ENCODE measurements at places on chromosomes 7 and 10.

DNA sequence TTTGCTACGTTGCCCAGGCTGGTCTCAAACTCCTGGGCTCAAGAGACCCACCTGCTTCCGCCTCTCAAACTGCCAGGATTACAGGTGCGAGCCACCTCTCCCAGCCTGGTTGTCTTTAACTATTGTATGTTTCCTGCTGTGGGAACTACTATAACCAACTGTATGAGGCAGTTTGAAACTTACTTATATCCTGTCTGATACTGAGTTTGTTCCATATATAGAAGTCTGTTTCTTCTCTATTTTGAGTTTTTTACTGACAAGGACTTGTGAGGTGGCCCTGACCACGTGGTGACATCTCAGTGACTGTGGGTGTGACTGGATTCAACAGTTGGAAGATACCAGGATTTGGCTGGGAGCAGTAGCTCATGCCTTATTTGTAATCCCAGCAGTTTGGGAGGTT is 14.2 kb downstream of the FBH1 start:
- no peak for DNase-seq

- DNase-seq: no peak
Measured at GRCh38 chr10:78556705-78557432, 511.9 kb upstream of the ZMIZ1 start.

GRCh38 chr10:6200734-6201515 is 1.8 kb upstream of the PFKFB3 start:
- DNase-seq: no peak

GRCh38 chr7:121433775-121434174 is 37.7 kb upstream of the FAM3C start:
- no peak for DNase-seq

- no peak for DNase-seq
Measured at GRCh38 chr10:32906595-32906994, 51.4 kb downstream of the ITGB1 start.

- DNase-seq: no peak
Measured at GRCh38 chr10:103820101-103821062, 35.0 kb downstream of the SH3PXD2A start.

DNA sequence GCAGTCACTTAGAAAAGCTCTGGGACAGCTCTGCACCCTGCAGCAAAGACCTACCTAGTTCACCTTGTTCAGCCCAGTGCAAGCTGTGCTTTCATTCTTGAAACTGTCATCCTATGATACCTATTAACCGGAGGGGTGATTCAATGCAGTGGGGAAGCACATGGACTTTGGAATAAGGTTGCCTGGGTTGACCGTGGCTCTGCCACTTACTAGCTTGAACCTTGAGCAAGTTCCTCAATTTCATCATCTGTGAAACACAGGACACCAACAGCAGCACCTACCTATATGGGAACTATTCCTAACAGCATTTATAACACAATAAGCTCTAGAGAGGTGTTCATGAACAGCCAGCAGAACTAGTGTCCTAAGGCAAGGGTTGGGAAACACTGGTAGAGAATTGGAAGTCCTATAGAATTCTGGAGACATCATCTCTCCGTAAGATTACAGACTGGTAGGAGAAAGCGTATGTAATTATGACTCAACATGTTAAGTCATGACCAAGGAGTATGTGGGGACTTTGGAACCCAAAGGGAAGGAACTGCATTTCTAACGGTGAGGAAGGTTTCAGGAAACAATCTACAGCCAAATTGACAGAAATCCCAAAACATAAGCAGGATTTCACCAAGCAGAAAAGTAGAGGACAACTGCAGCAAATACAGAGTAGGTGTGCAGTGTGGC is 270.0 kb downstream of the USP6NL start:
- DNase-seq: no peak

DNA sequence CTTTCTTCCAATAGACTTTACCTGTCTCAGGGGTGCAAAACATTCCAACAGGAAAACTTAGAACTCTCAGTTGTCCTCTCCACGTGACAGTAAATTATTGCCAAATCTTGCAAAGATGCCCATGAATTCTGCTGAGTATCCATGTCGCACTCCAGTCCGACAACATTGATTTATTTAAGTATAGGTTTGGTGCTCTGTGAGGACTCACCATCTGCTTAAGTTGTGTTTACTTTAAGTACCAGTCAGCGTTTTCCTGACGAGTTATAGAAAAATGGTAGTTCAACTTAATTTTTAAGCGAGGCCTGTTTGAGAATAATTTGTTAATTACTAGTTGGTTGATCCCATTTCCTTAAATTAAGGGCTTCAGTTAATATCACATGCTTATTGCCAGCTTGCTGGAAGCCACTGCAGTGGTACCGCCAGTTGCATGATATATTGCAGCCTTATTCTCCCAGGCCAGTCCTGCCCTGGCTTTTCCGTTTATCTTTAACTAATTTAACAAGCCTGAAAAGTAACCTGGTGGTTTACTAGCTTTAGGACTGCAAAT is 27.8 kb downstream of the CREB5 start:
- DNase-seq: no peak

DNA sequence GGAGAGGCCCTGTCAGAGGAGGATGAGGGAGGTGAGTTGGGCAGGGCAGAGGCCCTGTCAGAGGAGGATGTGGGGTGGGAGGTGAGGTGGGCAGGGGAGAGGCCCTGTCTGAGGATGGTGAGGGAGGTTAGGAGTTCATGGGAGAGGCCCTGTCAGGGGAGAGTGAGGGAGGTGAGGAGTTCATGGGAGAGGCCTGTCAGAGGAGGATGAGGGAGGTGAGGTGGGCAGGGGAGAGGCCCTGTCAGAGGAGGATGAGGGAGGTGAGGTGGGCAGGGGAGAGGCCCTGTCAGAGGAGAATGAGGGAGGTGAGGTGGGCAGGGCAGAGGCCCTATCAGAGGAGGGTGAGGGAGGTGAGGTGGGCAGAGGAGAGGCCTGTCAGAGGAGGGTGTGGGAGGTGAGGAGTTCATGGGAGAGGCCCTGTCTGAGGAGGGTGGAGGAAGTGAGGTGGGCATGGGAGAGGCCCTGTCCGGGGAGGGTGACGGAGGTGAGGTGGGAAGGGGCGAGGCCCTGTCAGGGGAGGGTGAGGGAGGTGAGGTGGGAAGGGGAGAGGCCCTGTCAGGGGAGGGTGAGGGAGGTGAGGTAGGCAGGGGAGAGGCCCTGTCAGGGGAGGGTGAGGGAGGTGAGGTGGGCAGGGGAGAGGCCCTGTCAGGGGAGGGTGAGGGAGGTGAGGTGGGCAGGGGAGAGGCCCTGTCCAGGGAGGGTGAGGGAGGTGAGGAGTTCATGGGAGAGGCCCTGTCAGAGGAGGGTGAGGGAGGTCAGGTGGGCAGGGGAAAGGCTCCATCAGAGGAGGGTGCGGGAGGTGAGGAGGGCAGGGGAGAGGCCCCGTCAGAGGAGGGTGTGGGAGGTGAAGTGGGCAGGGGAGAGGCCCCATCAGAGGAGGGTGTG is 73.7 kb downstream of the INPP5A start:
- DNase-seq: no peak

DNA sequence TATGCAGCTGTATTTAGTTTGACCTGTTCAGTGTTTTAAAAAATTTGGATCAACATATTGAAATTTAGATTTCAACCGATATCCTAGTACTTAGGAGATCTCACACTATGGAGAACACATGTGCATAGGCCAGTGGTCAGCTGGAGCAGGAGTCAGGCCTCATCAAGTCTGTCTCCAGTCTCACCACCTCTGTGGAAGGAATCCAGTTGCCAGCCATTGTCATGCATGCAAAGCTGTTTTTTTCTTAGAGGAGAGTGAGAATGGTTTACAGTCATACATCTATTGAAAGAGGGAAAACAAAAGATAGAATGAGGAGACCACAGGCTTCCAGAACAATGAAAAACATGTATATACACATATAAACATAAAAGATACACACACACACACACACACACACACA is 7.6 kb upstream of the CLEC5A start:
- no peak for DNase-seq

- no peak for DNase-seq
Measured at GRCh38 chr7:127809261-127809702, 157.3 kb downstream of the SND1 start.

DNA sequence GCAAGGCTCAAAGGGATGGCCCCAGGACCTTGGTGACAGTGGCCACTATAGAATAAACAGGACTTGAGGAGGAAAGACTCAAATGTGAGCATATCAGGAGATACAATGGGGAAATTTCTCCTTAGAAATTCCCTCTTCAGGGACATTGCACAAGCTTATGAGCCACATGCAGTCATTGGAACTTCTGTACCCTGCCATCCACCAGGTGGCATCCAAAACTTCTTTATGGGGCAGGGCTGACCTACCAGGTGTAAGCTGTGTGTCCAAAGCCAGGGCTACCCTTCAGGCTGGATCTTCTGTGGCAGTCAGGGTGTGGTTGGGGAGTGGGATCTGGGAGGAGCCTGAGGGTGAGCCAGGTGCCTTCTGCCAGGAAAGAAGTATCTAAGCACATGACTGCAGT is 36.6 kb upstream of the LRRC18 start:
- DNase-seq: no peak

DNA sequence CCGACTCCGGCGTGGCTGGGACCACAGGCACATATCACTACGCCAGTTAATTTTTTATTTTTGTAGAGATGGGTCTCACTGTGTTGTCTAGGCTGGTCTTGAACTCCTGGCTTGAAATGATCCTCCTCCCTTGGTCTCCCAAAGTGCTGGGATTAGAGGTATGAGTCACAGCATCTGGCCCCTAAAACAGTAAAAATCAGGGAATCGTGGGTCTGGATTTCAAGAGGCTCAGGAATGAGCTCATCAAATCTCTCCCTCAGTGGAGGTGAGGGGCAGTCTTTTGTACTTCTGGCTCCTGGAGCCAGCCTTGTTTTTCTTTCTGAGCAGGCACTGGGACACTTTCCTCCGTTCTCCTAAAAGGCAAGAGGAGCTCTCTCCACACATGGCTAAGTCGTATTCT is 32.1 kb upstream of the RHEB start:
- no peak for DNase-seq

DNA sequence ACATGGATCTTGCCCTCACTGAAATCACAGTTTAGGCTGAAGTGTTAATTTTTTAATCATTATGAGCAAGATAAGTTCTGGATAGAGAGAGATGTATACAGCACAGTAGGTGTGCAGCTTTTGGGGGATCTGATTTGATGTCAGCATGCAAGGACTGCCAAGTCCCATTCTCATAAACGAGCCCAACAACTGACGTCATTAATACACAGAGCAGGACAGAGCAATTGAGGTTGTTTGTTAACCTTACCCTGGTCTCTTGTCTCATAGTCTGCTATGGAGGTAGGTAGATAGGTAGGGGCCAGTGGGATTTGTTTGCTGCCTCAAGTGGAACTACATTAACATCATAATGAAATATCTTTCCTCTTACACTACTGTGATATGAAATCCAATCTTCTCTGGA is 8.6 kb upstream of the TMEM229A start:
- no peak for DNase-seq

DNA sequence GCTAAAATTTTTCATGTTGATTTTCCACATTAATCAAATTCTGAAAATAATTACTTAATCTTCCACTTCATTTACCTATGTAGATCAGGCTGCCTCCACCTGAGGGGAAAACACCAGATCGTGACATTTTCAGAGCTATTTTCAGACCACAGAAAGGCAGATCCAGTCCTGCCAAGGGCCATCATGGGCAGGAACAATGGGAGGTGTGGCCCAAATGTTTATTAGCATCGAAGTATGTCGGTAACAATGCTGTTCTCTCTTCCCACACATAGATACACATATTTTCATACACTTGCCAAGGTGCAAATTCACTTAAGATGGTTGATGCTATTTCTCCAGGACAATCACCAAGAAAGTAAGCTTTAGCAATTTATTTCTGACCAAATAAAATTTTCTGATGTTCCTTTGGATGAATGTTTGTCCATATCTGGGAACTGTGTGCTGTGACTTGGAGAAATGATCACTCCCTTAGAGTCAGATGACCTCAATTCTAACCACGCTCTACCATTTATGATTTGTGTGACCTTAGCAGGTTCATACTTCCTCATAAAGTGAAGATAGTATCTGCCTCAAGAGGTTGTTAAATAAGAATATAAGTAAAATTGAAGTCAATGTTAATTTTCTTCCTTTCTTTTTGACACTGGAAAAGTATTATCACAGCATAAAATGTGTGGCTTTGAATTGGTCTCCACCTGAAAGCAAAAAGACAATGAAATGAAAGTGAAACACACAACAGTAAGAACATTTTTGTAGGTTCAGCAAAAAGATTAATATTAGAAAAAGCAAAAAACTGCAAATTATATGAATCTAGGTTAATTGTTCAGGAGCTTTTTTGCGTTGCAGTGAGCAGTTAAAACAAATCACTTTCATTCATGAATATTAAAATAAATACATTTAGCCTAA is 310.4 kb upstream of the PHF14 start:
- no peak for DNase-seq

DNA sequence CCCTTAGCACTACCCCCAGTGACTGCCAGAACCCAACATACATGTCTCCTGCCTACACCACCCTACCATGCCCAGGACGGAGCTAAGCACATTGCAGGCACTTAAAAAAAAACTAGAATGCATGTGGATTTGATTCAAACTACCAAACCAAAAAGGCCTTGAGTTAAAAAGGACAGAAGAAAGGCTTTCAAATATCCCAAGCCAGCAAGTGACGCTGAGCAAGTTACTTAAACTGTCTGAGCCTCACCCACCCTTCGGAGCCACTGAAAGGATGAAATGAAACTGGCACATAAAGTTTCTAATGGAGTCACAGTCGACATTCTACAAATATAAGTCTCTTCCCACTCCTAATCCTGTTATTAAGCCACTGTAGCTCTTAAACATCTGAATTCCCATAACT is 1.8 kb downstream of the CPXM2 start:
- DNase-seq: no peak

DNA sequence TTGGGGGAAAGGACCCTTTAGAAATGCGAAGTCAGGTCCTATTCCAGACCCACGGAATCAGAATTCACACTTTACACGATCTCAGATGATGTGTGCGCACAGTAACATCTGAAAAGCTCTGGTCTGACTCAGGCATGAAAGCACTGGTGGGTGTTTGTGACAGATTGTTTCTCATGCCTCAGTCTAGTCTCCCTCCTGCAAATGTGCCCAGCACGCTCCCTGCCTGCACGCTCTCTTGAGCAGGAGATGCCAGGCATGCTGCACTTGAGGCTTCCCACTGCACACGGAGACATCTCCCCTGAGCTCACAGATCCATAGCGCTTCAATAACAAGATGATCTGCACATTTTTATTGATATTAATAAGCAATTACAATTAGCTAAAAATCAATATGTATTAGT is 23.6 kb upstream of the ZNF37A start:
- no peak for DNase-seq
